Bone marrow (tissue), 2 donors: ENCODE measurements at places on chromosomes 11 and 22.

- DNase-seq, result no peak
Measured at GRCh38 chr22:27372969-27373670, 428.4 kb downstream of the MN1 start.

DNA sequence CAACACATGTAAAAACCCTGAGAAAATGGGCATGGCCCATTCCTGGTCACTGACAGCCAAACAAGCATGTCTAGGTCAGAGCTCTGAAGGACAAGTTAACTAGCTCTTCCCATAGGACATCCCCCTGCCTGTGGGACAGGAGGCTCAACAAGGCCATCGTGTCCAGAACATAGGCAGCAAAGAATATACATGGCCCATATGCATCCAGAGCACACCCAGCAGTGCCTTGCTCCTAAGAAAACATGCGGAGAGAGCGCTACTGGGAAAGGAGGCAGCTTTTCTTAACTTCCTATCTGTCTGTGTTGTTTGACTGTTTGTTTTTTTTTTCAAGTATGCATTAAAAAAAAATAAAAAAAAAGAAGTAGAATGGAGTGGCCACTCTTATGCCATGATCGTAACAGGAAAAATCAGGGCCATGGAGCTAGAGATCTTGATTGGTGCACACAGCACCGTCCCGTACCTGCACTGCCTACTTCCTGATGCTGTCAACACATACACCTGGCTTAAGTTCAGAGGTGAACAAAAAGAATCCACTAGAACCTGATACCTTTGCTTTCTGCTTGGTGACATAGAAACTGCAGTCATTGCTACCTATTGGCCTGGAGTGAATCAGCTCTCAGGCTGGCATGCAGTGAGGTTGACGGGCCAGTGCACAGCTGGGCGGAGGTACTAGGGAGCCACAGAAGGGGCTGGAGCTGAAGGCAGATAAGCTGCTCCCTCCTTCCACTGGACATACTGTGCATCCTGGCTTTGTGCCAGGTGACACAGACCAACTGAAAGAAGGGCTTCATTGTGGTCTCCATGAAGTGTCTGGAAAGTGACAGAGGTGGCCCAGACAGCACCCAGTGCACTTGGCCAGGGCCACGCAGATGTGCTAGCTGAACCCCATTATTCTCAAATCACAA is 11.9 kb downstream of the UFD1 start:
- no peak for DNase-seq

- DNase-seq, result no peak
Measured at GRCh38 chr11:68938816-68939582, 35.3 kb downstream of the IGHMBP2 start.

DNA sequence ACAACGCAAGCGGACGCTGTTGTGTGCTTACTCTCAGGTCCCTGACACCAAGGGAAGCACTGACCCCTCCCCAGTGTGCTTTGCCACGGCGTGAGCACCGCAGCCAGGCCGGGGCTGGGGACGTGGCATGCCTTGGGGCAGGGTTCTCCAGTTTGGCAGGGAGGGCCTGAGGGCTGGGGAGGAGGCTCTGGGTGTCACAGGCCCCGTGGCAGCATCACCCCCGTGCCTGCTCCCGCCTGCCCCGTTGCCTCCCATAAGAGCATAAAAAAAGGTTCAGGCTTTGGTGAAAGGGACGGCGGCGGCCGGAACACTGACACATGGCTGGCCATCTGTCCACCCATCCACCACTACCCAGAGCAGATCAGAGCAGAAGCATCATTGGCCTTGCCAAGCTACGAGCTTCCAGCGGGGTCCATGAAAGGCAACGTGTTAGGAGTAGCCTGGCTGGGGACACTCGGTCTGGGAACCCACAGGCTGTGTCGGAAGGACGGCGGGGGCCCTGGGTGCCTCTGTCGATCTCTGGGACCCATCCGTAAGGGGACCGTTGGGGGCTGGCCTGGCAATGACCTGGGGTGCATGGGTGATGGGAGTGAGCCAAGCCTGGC is 183.0 kb downstream of the IGLL1 start:
- DNase-seq, result no peak

DNA sequence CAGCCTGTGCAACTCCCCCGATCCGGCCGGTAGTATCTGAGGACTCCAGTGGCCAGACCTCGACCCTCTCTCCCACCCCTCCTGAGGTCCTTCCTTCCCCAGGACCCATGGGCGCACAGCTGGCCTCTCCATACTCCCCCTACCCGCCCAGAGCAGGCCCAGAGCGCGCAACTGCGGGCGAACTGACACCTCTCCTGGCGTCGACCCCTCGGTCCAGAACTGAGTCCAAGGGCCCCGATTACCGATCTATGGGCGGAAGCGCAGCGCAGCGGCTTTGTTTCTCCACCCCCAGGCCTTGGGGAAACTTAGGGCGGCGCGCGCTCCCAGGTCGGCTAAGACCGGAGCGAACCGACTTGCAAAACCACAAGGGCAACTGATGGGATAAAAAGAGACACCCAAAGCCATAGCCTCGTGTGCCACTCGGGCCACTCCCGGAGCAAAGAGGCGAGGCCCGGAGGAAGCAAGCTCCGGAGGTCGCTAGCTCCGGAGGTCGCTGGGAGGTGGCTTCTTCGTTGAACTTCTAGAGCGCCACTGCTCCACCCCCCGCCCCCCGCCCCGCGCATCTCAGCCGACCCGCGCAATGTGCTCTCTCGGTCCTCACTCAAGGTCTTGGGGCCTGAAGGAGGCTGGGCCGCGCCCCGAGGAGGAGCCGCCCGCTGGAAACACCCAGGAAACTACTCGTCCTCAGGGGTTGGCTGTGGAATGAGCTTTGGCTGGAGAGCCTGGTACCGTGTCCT is 9.8 kb upstream of the ALX4 start:
- DNase-seq, result no peak

DNA sequence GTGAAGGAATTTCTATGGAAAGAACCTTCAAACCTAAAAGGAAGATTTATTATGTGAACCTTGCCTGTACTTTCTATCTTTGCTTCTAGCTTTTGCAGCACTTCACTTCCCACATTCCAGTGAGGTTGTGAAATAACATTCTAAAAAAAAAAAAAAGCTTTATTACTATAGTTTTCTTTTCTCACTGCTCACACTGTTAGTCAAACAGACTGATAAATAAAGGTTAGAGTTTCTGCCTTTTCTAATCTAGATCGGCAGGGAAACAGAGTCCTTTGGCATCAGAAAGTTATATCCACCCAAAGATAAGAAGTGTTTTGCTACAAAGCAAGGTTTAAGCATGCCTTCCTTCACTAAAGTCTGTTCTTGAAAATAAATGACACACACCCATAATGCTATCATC is 2.8 kb downstream of the AAMDC start:
- no peak for DNase-seq

GRCh38 chr11:33375688-33376311 is 118.6 kb downstream of the HIPK3 start:
- no peak for DNase-seq

DNA sequence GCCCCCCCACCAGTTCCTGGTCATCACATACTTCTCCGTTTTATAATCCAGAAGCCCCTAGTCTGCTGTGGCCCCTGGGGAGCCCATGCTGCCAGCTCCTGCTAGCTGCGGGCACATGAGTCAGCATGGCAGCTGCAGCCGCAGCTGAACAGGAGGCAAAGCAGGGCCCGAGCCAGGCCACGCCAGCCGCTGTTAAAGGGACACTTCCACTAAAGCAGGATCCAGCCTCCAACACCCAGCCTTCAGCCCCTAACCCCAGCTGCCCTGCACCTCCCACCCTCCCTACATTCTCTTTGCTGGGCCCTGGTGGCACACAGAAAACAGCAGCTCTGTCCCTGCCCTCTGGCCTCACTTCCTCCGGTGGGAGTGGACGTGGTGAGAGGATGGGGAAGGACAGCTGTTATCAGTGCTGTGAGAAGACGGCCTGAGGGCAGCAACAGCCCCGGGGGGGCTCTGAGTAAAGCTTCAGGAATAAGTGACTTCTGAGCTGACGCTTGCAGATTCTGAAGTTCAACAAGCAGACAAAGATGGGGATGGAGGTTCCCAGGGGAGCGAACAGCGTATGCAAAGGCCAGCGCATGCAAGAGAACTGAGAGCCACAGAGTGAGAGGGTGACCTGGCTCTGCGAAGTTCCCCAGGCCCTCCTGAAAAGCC is 688 bp upstream of the LRRC74B start:
- DNase-seq, result no peak

- DNase-seq, result peak; percentile 60
Measured at GRCh38 chr11:59010708-59011107, 71.4 kb downstream of the GLYATL1 start.

GRCh38 chr22:19853058-19853878 is 1.4 kb downstream of the GNB1L start:
- no peak for DNase-seq

GRCh38 chr11:117676501-117676900 is 120.5 kb downstream of the DSCAML1 start:
- no peak for DNase-seq

GRCh38 chr11:130480186-130480585 is 31.7 kb downstream of the ADAMTS15 start:
- no peak for DNase-seq

GRCh38 chr11:16895306-16895705 is 118.9 kb downstream of the PLEKHA7 start:
- DNase-seq, result no peak

DNA sequence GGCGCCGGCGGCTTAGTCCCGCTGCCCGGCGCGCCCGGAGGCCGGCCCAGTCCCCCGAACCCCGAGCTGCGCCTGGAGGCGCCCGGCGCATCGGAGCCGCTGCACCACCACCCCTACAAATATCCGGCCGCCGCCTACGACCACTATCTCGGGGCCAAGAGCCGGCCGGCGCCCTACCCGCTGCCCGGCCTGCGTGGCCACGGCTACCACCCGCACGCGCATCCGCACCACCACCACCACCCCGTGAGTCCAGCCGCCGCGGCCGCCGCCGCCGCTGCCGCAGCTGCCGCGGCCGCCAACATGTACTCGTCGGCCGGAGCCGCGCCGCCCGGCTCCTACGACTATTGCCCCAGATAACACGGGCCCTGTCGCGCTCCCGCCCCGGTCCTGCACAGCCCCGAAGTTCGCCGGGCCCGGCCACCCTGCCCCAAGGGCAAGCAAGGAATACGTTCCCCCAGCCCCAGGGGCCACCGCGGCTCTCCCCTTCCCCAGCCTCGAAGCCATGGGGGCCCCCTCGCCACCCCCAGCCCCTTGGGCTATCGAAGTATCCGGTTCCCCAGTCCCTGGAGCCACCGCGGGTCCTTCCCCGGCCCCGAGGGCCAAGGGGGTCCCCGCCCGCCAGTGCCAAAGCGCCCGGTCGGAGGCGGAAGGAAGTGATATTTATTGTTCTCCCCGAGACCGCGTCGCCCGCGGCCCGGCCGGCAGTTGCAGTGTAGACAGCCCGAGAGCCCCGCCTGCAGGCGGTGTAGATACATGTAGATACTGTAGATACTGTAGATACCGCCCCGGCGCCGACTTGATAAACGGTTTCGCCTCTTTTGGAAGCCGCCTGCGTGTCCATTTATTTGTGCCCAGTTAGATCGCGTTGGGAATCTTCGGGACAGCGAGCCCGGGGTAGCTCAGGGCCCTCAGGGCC is 6.2 kb downstream of the TBX1 start:
- DNase-seq, result peak; percentile 56

GRCh38 chr11:65403607-65404121 is 17.2 kb downstream of the FRMD8 start:
- DNase-seq, result peak; percentile 5

- DNase-seq, result peak; percentile 30
Measured at GRCh38 chr11:86938900-86939880, 16.0 kb downstream of the FZD4 start.

DNA sequence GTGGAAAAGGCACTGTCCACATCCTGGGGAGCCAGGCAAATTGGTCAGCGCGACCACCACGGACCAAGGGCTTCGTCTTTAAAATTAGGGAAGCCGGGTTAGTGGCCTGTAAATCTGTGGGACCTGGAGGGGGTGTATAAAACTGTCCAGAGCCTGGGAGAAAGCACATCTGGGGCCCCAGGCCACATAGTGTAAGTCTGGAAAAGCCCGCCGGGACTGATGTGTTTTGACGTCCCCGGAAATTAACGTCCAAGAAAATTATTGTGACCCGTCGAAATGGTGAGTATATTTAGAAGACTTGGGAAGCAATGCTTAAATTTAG is 4.2 kb upstream of the IGF2 start:
- no peak for DNase-seq

DNA sequence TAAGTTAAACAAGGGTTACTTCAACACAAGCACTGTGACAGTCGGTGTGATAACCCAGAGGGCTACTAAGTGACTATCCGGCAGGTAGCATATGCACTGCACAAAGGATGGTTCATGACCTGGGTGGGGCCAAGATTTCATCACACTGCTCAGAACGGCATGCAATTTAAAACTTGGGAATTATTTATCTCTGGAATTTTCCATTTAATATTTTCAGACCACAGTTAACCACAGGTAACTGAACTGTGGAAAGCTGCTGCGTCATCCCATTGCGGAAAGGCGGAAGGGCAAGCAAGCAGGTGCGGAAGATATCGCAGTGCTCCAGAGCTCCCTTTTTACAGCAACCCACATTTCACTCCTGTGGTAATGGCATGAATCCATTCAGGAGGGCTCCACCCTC is 540.8 kb downstream of the INSC start:
- DNase-seq, result no peak

DNA sequence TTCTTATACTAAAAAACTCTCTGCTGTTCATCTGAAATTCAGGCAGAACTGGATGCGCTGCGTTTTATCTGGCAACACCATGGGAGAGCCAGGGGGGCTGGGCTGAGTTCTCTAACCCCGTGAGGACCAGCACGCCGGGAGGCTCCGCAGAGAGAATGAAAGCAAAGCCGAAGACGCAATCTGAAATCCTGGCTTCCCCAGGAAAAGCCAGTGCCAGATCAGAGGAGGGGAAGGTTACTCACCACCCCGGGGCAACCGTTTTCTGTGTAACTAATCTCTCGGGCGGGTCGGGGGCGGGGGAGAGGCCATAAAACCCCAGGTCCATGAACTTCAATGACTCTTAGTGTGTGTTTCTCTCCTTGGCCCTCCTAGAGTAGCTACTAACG is 99.4 kb downstream of the SHANK2 start:
- no peak for DNase-seq

- DNase-seq, result no peak
Measured at GRCh38 chr11:48170241-48171233, 46.1 kb upstream of the OR4B1 start.

DNA sequence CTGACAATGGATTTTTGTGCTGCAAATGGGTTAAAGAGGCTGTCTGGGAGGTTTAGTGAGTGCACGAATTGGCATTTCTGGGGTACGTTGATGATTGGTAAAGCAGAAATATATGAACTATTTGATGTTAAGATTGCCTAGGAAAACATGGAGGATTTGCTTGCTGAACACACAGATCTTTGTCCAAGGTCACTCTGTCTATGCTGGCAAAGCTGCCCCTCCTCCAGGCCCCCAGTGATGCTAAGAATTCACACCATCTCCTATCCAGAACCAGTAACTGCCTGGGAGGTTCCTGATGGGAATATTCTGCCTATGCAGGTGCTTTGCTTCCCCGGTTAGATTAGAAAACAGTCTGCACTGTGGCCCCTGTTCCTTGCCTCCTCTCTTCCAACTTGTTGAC is 5.8 kb downstream of the MTNR1B start:
- no peak for DNase-seq

GRCh38 chr11:33949252-33949913 is 57.5 kb upstream of the LMO2 start:
- no peak for DNase-seq
